ENCODE measurements at places on chromosomes 13 and 19.

- DNase-seq = peak; percentile 51
Observed at GRCh38 chr19:14167576-14168138, 31.3 kb upstream of the ASF1B start.

GRCh38 chr13:91286317-91286716 is 61.2 kb upstream of the MIR17HG start:
- DNase-seq = no peak

GRCh38 chr13:50388481-50388880 is 373.2 kb downstream of the KCNRG start:
- DNase-seq = no peak

GRCh38 chr13:30002577-30002976 is 152.2 kb upstream of the UBL3 start:
- peak; percentile 62 for DNase-seq

- peak; percentile 61 for DNase-seq
Observed at GRCh38 chr19:41321600-41322270, 11.8 kb downstream of the CCDC97 start.

- no peak for DNase-seq
Observed at GRCh38 chr13:98563071-98563470, 13.8 kb downstream of the STK24 start.

- DNase-seq = peak; percentile 71
Observed at GRCh38 chr19:2391118-2391725, 31.2 kb downstream of the TMPRSS9 start.

GRCh38 chr19:55094456-55095259 is 19.0 kb downstream of the EPS8L1 start:
- no peak for DNase-seq

DNA sequence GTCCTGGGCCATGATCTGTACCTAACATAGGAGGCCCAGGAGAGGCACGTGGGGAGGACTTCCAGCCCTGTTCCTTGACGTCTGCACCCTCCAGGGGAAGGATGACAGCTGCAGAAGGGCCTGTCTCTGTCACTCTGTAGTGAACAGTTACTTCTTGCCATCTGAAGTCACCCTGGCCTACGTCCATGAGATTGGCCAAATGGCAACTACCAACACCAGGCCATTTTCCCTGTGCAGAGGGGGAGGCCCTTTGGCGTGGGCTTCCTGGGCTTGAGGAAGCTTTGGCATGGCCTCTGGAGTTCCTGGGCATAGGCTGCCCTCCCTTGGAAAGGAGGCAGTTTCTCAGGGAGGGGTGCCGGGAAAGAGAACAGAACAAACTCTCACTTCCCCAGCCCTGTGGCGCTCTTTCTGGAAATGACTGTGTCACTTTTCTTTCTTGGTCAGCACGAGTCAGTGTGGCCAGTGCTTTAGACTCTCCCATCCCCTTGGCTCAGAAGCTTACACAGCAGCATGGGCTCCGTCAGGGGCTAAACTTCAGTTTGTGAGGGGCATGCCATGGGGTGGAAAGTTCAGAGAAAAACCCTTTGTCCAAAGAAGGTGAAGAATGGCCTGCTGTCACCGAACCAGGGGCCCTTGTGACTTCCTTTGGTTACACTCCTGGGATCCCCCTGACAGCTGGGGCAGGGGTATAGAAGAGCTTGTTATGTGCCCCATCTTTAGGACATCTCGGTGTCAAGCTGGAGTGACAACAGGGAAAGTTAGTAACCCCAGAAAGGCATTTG is 5.3 kb downstream of the CARM1 start:
- DNase-seq = peak; percentile 83

GRCh38 chr19:38173291-38174041 is 50.6 kb downstream of the DPF1 start:
- DNase-seq = no peak

DNA sequence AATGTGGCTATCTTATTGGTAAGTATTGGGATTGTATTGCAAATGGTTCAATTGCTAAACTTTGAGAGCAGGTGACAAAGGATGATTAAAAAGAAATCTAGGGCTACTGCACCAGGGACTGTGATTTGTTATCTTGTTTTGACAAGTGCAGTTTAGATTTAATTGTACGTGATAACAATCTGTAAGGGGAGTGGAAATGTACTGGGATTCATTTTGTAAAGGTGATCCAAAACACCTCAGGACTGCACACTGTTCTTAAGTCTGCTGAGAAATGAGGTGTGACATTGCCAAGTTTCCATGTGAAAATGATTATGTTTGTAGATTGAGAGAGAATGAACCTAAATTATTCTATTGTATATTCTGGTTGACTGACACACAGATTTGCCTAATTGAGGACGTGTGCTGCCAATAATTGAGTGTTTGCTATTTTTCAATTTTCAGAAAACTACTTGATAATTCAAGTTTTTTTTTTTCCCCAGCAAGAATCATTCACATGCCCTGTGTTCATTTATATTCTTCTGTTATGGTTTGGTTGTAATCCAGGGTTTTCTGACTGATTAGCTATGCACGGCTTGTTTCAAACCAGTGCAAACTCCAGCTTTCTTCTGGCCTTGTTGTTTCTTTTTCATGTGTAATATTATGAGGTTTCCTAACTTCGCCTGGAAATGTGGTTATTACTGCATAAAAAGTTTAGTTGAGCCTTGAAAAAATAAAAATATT is 308.0 kb downstream of the OLFM4 start:
- no peak for DNase-seq

DNA sequence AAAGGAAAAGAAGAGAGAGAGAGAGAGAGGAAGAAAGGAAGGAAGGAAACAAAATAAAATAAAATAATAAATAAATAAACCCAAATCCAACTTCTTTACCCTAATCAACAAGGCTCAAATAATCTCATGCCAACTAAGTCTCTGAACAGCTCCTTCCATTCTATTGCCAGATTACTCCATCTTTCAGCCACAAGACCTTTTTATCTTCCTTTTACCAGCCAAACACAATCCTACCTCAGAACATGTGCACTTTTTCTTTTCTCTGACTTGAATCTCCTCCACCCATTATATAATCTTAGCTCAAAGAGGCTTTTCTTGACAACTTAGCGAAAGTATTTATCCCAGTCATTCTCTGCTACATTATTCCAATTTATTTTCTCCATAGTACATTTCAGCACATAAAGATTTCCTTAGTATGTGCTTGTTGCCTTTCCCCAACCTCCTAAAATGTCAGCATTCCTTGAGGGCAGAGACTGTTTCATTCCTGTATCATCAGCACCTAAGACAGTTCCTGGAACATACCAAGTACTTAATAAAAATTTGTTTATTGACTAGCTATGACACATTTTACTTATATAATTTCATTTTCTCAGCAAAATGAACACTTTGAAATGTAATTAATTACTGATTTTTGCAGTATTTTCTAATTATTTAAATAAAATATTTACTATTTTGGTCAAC is 33.5 kb upstream of the USPL1 start:
- DNase-seq = no peak

- DNase-seq = peak; percentile 17
Observed at GRCh38 chr19:1668486-1669270, 16.3 kb upstream of the TCF3 start.

DNA sequence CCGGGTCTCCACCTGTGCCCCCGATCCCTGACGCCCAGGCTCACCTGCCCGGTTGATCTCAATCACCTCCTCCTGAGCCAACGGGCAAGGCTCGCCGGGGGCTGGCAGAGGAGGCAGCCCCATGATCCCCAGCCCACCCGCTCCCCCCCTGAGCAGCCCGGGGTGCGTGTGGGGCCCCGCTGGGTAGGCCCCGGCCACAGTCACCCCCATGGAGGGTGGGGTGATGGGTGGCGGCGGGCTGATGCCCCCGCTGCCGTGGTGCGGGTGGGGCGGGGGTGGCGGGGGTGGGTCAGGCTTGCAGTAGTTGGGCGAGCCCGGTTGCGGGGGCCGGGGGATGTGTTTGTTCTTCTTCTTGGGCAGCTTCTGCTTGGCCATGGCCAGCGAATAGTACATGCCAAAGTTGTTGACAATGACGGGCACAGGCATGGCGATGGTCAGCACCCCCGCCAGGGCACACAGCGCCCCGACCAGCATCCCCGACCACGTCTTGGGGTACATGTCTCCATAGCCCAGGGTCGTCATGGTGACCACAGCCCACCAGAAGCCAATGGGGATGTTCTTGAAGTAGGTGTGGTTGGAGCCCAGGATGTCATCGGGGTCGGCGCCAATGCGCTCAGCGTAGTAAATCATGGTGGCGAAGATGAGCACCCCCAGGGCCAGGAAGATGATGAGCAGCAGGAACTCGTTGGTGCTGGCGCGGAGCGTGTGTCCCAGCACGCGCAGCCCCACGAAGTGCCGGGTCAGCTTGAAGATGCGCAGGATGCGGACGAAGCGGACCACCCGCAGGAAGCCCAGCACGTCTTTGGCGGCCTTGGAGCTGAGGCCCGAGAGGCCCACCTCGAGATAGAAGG is 6.0 kb downstream of the KCNC3 start:
- no peak for DNase-seq

- no peak for DNase-seq
Observed at GRCh38 chr13:52794589-52794988, 53.9 kb downstream of the PCDH8 start.

DNA sequence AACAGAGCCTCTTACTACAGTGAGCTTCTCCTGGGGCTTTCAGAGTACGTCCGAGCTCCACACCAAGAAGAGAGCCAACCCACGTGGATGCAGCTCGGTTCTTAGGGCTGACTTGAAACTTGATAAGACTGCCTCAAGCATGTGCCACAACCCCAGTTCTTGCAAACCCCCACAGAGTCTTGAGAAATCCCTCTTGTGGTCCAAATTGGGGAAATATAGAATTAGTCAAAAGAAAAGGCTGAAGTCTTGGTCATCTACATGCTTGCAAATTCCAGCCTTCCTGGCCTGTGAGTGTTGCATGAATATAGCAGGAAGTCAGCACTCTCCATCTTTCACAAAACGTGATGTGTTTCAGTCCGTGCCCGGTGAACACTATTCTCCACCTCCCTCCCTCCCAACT is 95.2 kb downstream of the GGACT start:
- DNase-seq = peak; percentile 81

DNA sequence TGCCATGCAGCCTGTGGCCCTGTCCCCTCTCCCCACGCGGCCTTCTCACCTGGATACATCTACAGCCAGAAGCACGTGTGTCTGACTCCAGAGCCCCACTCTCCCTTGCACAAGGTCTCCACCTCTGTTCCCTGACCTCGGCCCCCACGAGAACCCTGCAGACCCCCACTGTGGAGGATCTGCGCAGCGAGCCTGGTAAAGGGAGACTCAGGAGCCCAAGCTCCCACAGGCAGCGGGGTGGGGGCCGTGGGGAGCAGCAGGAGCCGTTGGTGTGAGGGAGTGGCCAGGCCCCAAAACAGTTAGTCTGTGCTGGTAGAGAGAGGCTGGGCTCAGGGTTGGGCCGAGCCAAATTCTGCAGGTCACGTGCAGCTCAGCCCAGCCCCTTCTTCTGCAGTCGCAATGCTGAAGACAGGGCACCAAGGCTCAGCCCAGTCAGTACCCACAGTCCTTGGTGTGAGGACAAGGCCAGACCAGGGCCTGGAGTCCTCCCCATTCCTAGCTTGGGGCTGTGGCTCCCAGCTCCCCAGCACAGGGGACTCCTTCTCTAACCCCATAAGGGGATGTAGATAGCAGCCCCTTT is 28.7 kb upstream of the SLC7A10 start:
- no peak for DNase-seq

GRCh38 chr19:13294812-13295567 is 144.8 kb downstream of the IER2 start:
- DNase-seq = no peak

DNA sequence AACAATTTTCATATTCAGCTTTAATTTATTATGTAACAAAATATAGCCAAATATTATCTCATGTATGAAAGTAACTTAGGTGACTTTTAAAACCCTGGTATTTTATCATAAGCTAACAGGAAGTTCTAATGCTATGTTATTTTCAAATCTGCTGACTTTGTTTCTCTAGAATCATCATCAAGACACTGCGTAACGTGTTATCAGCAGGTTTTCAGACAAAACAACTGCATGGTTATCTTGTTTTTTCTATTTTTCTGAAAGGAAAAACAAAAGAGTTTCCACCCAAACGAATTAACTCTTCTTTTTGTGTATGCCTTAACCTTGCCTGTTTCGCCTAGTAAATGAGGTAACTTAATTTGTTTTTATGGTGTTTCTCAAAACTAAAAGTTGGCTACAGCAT is 156.3 kb downstream of the TBC1D4 start:
- no peak for DNase-seq

GRCh38 chr13:34066344-34066743 is 248.4 kb downstream of the RFC3 start:
- no peak for DNase-seq

GRCh38 chr19:47560999-47561398 is 11.9 kb downstream of the ZNF541 start:
- DNase-seq = no peak

DNA sequence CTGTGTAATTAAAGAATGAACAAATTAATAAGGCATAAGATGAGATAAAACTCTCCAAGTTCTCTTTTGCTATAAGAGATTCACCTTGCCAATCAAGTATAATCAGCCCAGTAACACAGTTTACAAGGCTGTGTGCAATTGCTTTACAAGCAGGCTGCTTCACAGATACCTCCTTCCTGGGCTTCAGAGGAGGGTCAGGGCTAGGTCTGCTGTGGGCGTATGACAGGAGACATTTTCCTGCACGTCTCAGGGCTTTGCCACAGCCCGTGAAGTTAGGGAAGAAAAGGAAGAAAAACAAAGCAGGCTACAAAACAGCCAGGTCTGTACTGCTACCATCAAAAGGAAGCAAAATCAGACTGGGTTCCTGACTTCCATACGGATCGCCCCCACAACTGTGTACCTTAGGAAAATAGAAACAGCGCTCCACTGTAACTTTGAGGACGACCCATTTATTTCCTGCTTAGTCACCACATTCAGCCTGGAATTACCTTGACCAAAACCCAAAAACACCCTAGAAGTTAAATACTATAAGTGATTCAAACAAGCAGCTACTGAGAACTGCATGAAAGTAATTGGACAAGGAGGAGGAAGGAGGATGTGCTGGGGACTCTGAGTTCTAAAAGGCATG is 12.4 kb downstream of the EFNB2 start:
- no peak for DNase-seq

DNA sequence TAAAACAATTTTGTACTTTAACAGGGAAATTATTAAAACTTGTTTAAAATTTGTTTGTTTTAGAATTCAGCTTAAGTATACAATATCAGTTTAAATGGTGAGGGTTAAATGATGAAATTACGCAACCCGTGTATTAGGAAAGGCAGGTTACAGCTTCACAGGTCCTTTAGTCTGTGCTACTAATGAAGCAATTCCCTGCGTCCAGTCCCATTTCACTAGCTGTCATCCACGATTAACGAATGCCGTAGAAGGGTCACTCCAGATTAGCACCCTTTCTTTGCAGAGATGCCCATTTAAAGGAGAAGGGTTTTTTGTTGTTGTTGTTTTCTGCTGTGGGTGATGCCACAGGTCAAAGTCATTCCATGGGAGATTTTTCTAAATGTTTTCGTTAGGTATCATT is 457.6 kb upstream of the SLC10A2 start:
- DNase-seq = no peak

GRCh38 chr19:41427647-41428480 is 690 bp upstream of the B3GNT8 start:
- no peak for DNase-seq

DNA sequence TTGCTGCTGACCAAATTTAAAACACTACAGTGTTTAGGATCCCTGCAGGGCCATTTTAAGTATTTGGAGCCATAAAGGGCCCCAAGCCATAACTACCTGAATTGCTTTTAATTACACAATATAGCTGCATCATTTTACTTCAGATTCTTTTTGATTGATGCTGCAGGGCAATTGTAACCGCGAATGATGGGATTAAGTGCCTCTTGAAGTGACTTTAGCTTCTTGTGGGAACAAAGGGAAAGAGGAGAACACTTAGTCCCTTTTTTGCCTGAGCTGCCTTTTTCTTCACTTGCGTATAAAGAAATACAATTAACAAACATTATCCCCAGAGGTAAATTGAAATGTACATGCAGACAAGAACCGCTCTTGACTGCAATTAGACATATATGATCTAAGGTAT is 228.5 kb downstream of the ZIC5 start:
- no peak for DNase-seq
